Stimulated activated CD4-positive, alpha-beta T cell treated with anti-CD3 and anti-CD28 coated beads, Interleukin-4, amount 100 ng/mL, for 4 hours (primary cell): ENCODE measurements at places on chromosomes 7 and 10.

- no peak for DNase-seq
These were observed 2.3 kb downstream of the DMTF1 start for GRCh38 chr7:87154569-87154968.

GRCh38 chr7:30181211-30181610 is 46.4 kb downstream of the MTURN start:
- no peak for DNase-seq

DNA sequence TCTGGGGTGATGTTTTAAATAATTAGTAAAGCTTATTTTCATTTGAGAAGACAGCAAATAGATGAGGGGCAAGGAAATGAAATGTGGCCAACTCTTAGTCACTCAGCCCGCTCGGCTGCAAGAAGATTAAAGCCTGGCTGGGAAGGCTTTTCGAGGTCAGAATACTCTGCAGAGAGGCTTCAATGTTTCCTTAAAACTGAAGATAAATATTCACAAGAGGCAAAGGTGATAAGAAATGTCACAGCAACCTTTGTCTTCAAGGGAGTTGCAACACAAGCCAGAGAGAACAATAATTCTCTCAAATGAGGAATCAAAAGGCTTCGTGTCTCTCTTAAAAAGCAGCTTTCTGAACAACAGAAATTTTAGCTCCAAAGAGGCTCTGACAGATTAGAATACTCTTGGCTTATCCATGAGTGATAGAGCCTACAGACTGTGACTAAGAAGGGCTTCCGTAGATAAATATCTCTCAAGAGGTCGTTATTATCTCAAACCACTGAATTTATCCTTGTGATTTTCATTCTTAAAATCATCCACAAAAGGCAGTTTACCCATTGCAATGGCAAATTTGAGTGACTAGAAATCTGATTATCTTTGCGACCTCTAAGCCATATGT is 92.5 kb downstream of the KLF6 start:
- no peak for DNase-seq

- DNase-seq, result no peak
These were observed 75.3 kb upstream of the GRB10 start for GRCh38 chr7:50857804-50858489.

DNA sequence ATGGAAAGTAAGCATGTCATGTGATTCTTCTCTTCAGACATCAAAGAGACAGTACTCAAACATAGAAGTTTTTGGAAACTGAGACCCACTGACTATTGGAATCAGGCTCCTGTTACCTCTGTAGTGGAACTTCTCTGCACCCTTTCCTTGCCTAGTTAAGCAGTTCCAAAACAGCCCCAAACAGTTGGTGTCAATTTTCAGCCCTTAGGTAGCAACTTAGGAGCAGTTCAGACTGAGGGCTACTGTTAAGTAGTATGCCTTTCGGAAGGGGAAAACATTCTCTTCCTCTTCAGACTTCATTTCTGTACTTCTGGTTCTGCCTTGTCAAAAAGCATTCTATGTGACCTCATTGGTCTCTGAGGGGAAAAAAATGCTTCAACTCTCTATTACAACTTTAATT is 85.7 kb downstream of the ZNF277 start:
- no peak for DNase-seq

DNA sequence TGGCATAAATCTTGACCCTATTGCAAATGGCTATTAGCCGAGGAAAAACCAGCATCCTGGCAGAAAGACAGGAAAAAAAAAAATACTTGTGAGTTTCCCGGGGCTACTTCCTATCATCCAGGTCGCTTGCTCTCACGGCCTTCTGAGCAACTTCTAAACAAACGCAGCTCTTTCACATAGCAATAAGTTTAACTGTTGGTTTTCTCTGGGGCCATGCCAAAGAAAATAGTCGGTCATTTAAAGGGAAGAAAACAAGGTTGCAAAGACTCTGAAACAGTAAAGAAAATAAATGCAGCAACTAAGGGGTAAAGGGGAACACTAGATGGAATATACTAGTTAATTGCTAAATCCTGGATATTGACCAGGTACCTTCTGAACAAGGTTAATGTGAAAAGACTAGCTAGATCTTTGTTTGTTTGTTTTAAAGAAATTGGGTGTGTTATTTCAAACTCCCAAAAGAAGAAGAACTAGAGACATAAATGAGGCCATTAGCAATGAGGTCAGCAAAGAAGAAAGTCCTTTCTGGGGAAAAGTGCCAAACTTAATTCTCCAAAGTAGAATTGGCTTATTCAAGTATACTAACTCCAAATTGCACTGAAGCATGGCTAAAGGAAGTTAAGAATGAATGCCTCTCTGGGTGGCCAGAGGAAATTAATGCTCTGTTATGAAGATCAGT is 54.2 kb downstream of the SLC39A12 start:
- no peak for DNase-seq

DNA sequence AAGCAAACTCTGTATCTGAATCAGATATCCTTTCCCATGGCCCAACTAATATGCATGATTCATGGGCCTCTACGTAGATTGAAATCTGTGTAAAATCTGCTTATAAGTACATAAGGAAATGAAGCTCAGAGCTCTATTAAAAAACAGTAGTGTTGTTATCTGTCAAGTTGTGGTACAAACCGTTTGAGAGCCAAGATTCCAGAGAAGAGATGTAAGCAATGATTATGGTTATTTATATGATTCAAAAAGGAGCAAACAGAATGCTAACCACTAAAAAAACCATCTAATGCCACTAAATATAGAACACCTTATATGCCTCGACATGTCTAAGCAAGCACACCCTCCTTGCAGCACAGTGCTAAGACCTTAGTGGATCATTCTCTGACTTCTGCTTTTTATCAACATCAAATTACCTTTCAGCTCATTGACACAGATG is 26.6 kb downstream of the RPP38 start:
- no peak for DNase-seq
